Ascending aorta (tissue), 2 donors: ENCODE measurements at places on chromosomes 4 and X.
A peak's percentile ranks its signal among the peaks of the same experiment; 100 is the strongest.

DNA sequence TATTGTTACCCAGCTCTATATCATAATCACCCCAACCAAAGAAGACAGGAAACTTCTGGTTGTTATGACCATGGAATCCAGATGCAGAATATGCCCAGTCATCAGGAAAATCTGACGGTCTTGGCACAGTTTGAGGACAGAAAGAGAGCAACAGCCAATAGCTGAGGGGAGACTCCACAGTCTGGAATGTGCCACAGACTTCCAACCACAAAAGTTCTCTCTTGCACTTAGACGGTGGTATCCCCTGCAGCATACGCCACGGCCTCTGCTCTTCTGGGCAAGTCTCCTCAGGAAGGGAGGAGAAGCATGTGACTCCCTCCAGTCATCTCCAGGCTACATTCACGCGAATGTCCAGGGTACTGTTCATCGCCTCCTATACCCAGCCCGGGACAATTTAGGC lies 18.4 kb downstream of the ZNF827 start:
- DNase-seq, result no peak

DNA sequence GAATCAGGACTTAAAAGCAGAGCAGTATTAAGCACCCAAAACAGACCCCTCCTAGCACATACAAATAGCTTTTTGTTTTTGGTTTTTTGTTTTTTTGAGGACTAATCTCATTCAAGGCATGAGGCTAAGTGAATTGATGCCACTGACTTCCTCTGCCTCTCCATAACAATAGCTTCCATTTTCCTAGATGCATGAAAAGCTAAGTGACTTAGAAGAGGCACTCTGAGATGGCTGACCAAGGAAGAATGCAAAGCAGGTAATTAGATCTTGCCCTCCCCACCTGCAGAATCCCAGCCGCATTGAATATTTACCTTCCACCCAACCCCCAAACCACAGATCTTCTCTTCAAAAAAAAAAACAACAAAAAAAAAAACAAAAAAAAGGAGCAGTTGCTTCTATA lies 7.4 kb upstream of the KDR start:
- DNase-seq, result no peak

DNA sequence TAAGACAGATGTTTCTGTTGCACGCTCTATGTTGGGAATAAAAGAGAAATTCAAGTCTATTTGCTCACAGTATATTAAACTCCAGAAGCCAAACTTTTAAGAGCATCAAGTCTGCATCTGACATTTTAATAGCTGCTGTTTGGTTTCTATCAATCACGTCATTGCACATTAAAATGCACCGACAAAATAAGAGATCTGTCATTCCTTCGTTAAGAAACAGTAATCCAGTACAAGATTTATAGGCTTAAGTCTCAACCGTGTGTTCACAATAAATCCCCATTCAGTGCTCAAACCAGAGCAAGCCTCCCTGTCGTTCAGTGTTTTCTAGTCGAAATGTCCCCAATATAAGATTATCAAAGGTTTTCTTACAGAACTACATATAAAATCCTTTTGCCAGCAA lies 89.0 kb upstream of the BMPR1B start:
- DNase-seq, result no peak

GRCh38 chrX:129984111-129984958 lies 1.9 kb downstream of the BCORL1 start:
- DNase-seq, result peak; percentile 68

- peak; percentile 93 for DNase-seq
These were observed at the start of gene IKBKG for GRCh38 chrX:154547245-154548027. IKBKG (plus strand) TSS chrX:154547620; CDS start chrX:154552003, 4,383 bp downstream.

DNA sequence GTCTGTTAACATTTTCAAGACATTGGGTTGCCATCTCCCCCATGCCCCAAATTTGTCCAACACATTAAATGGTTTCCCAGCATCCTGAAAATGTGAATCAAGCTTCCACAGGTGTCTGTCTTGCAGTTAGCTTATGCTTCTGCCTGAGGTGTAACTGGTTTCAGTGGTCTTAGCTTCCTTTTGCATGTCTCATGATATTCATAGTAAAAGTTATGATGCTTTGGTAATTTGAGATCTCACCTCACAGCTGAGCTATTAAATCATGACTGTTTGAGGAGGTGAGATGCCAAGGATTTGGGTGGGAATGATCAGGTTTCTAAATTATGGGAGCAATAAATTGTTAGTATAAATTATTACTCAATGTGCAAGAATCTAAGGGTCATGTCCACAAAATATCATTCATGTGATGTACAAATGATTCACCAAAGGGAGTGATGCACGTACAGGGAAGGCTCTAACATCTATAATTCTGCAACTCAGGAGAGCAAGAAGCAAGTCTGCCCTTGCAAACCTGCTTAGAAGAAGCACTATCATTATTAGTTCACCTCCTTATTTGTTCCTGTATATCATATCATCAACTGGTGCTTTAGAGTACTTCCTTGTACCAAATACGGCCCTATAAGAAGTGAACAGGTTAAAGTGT lies 17.1 kb upstream of the RAI2 start:
- no peak for DNase-seq

DNA sequence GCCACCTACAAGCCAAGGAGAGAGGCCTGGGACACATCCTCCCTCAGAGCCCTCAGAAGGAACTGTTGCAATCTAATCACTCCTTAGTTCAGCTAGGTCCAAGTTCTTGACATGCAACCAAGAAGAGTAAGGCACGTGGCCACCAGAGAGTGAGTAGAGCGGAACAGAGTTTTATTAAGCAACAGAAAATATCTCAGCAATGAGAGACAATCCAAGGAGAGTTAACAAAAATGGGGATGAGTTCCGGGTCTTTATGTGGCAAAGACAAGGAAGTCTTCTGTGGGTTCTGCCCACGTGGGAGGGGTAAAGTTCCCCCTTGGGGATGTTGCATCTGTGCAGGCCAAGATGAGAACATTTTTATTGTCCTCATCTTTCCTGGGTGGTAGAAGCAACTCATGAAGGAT lies 38.5 kb upstream of the PROM1 start:
- no peak for DNase-seq

DNA sequence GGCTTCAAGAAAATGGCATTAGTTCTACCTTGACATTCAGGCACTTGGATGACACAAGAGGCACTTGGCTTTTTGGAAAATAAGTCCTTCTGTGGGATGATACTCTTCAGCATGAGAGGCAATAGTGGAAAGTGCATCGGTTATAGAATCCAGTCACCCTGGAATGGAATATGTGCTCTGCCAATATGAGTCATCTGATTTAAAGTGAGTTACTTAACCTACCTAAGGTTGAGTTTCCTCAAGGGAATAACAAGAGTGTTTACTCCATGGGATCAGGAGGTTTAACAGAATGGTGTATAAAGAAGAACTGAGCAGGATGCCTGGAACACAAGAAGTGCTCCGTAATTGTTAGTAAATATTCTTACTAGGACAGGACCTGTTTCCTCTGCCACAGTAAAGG lies 10.7 kb downstream of the SLC39A8 start:
- DNase-seq, result no peak
